ENCODE measurements at places on chromosomes 2 and 18.

- DNase-seq: no peak
Measured at GRCh38 chr2:231188506-231189170, 9.8 kb upstream of the ARMC9 start.

- no peak for DNase-seq
Measured at GRCh38 chr2:30048636-30049175, 98.1 kb upstream of the YPEL5 start.

- no peak for DNase-seq
Measured at GRCh38 chr2:239279508-239280295, 121.1 kb downstream of the HDAC4 start.

- DNase-seq: no peak
Measured at GRCh38 chr18:693466-694187, 18.8 kb downstream of the ENOSF1 start.

GRCh38 chr18:7750966-7751365 lies 183.8 kb downstream of the PTPRM start:
- no peak for DNase-seq

DNA sequence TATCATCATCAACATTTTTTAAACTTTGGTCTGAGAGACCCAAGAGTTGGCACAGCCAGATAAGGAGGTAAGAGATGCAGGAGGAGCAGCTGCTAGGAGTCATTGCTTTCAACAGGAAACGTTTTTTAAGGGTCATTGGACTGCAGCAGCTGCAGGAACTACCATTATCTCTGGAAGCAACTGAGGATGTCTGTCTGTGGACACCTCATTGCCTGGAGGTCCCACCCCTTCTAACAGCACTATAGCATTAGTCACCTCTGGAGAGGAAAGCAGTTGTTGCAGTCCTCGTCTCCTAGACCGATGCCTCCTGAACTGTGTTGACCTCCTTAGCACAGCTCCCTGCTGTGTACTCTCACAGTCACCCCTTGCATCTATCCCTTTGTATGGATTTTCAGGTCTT lies 21.5 kb upstream of the FSHR start:
- no peak for DNase-seq

Measured in activated CD8-positive, alpha-beta memory T cell treated with anti-CD3 and anti-CD28 coated beads for 4 hours (primary cell).